ENCODE measurements at places on chromosomes 6 and 20. TPM values are rescaled to one million over a fixed set of nuclear protein-coding genes. Genes with fewer than 3 reads are reported as not detected.

The HSPA12B gene
- total RNA-seq, result 22.8 TPM

The TMEM170B gene
- 2.4 TPM for total RNA-seq

GRCh38 chr6:56835612-56836011, 119.3 kb upstream of the BEND6 start:
- H3K4me3 ChIP-seq, result no peak overlapping the region
- H3K27ac ChIP-seq, result no peak overlapping the region
- H3K36me3 ChIP-seq, result no peaks in the 10 kb centered on the region

DNA sequence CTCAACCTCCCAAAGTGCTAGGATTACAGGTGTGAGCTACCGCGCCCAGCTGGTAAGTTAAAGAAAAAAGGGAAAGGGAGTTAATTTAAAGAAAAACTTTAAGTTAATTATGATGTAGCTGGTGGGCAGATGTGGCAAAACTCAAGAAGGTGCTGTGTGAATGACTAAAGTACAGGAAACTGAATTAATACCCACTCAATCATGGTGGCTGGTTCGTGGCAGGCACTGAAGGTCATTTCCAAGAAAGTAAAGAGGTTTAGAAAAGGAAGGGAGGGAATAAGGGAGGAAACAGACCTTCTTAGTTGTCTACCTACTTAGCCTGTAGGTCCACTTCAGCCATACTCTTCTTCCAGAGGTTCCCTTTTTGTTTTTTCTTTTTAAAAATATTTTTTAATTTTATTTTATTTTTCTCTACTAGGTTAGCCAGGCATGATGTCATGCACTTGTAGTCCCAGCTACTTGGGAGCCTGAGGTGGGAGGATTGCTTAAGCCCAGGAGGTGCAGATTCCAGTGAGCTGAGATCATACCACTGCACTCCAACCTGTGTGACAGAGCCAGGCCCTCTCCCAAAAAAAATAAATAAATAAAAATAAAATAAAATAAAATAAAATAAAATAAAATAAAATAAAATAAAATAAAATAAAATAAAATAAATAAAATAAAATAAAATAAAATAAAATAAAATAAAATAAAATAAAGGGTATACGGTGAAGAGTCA, 11.9 kb upstream of the TGM3 start:
- H3K4me1 ChIP-seq, result no peaks in the 10 kb centered on the region
- no peak for DNase-seq
- no peaks in the 10 kb centered on the region for H3K27me3 ChIP-seq
- no peak overlapping the region for H3K4me3 ChIP-seq
- no peak overlapping the region for H3K27ac ChIP-seq
- H3K36me3 ChIP-seq, result no peaks in the 10 kb centered on the region

DNA sequence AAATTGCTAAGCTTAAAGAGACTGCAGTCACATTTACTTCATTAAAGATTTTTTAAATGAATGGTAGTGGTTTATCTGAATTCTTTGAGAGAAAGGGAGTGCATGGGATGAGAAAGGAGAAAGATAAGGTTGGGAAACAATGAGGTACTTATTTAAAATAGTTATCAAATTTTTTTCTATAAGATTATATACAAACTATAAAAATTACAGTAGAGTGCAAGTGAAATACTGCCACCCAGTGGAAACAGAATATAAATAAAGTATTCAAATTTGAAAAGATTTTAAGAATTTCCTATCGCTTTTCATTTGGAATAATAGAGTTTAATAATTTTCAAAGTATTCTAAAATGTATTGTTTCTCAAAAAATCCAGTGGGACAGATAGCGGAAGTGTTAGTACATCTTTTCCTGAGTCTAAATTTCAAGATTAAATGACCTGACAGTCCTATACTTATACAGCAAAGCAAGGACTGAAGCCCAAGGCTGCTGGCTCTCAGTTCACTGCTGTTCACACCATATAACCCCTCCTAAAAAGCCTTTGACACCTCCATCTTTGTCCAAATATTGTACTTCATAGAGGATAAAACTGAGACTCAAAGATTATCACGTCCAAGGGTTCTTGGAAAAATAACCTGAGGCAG, 31.1 kb downstream of the EPM2A start:
- H3K27ac ChIP-seq, result no peak overlapping the region
- no peak overlapping the region for H3K4me3 ChIP-seq
- no peak for DNase-seq

GRCh38 chr6:100768816-100769351, 112.2 kb downstream of the ASCC3 start:
- no peaks in the 10 kb centered on the region for H3K4me1 ChIP-seq
- no peak overlapping the region for H3K27ac ChIP-seq
- no peaks in the 10 kb centered on the region for H3K27me3 ChIP-seq
- no peak overlapping the region for H3K4me3 ChIP-seq

- H3K4me3 ChIP-seq, result no peak overlapping the region
- H3K36me3 ChIP-seq, result no peaks in the 10 kb centered on the region
- no peak overlapping the region for H3K27ac ChIP-seq
- no peaks in the 10 kb centered on the region for H3K27me3 ChIP-seq
- H3K4me1 ChIP-seq, result no peaks in the 10 kb centered on the region
Observed at GRCh38 chr6:167296902-167297301, 5.8 kb downstream of the UNC93A start.

- no peaks in the 10 kb centered on the region for H3K36me3 ChIP-seq
- H3K4me3 ChIP-seq, result no peak overlapping the region
- no peak overlapping the region for H3K27ac ChIP-seq
- H3K27me3 ChIP-seq, result no peaks in the 10 kb centered on the region
- no peaks in the 10 kb centered on the region for H3K4me1 ChIP-seq
Observed at GRCh38 chr6:24927277-24927955, 8.3 kb downstream of the RIPOR2 start.
